ENCODE measurements at places on chromosomes 16 and 17.

DNA sequence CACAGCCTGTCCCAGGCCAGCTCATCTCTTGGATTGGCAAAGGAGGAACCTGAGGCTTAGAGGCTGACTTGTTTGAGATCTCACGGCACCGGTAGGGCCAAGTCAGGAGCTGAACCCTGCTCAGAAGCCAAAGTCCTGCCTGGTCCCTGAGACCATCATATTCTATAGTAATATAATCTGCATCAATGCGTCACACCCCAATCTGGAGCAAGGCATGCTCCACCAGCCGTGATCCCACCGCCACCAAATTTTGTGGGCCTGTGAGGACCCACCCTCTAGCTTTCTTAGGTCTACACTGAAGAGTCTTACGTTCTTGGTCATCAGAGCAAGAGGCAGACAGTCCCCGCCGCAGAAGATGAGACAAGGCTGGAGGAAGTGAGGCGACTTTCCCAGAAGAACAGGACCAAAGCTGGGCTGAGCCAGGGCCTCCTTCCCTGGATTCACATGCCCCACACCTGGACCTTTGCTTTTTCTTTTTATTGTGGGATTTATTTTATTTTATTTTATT is 2.7 kb downstream of the SULT1A1 start:
- DNase-seq = peak; percentile 3

DNA sequence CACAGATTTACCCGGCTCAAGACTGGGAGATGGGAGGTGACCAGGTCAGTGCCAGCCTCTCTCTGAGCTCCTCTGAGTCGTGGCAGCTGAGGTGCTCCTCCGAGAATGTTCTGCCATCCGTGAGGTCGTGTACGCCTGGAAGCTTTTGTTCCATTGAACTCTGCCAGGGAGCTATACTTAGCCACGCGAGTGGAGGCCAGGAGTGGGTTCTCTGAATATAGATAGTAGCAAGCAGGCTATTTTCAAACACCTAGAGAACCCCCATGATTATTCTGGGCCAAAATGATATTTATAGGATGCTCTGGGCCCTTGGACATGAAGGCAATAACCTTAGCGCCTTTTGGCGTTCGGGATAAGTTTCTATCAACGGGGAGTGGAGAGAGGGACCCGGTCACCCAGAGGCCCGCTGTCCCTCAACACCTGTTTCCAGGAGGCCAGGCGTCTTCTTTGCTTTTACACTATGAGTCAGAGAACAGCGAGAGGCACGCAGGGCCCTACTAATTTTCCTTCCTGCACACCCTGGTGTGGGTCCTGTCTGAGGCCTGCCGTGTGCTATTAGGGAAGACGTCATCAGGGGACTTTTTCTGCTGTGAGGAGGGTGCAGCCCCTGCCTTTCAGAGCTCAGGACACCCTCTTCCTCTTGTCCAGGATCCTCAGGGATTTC is 11.0 kb upstream of the MVD start:
- DNase-seq = no peak

- no peak for DNase-seq
Observed at GRCh38 chr17:33436321-33436720, 143.2 kb upstream of the ASIC2 start.

- no peak for DNase-seq
Observed at GRCh38 chr16:79067600-79067999, 532.9 kb downstream of the MAF start.

GRCh38 chr17:53191878-53192277 is 630.8 kb upstream of the KIF2B start:
- peak; percentile 27 for DNase-seq

DNA sequence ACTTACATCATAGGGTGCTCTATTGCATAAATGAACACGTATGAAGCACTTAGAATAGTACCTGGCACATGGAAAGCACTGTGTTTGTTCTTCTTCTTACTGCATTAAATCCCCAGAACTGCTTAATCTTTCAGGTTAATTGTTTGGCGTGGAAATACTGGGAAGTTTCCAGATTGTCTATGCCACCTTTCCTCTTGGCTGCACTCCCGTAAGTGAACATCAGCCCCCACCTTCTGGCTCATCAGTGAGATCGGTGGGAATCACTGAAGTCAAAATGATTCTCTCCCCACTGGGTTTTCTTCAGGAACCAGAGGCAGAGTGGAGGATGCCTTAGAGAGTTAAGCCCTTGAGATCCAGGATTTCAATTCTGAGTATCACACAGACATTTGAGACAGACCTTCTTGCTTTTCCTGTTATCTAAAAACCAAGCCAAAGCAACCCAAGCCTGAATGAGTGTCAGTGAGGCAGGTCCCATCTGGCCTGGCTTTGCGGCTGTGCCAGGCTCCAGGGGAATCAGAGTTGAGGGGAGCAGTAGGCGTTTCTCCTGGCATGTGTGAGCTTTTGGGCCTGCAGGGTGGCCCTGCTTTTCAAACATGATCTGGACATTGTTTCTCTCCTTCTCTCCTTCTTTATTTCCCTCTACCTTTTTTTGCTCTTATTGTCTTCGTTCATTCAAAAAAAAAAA is 59.1 kb downstream of the OTOA start:
- DNase-seq = no peak

GRCh38 chr17:30326809-30327208 is 7.0 kb downstream of the TMIGD1 start:
- no peak for DNase-seq

DNA sequence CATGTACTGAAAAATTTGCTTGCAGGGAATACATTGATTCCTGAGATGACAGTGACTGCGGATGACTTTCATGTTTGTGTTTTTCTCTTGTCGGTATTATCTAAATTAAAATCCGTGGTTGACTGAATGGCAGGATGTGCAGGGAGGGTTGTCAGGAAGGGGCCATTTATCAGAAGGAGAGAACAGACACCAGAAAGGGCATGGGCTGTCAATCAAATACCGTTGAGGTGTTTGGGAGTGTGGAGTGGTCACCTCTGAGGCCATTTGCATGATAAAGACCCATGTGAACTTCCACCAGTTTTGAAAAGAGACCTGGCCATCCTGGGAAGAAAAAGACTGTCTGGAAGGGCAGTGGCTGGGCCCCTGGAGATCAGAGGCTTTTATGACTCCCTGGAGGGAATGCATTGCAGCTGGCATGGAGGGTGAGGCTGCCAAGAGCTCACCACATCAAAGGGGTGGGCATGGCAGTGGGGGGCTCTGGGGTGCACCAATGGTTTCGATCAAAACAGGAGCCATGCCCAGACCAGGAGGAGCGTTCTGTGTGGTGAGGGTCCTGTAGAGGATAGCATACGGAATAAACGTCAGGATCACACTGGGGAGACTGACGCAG is 67.1 kb downstream of the CYLD start:
- no peak for DNase-seq

Measured in D341Med (cell line).